ENCODE measurements at places on chromosomes 6 and 20.

DNA sequence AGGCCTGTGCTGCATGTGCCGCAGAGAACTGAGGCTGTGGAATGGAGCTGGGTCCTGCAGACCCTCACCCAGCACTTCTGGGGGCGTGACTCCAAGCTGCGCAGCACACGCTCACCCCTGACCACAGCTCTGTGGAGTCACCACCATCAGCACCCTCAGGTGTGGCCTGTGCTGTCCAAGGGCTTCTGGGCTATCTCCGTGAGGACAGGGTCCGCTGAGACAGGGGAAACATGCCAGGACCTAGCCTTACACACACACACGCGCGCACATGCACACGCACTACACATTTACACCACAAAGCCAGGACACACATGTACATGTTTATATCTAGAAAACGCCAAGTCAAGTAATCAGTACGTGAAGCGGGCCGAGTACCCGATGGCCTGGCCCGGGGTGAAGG lies 26.8 kb upstream of the TCFL5 start:
- DNase-seq = no peak

DNA sequence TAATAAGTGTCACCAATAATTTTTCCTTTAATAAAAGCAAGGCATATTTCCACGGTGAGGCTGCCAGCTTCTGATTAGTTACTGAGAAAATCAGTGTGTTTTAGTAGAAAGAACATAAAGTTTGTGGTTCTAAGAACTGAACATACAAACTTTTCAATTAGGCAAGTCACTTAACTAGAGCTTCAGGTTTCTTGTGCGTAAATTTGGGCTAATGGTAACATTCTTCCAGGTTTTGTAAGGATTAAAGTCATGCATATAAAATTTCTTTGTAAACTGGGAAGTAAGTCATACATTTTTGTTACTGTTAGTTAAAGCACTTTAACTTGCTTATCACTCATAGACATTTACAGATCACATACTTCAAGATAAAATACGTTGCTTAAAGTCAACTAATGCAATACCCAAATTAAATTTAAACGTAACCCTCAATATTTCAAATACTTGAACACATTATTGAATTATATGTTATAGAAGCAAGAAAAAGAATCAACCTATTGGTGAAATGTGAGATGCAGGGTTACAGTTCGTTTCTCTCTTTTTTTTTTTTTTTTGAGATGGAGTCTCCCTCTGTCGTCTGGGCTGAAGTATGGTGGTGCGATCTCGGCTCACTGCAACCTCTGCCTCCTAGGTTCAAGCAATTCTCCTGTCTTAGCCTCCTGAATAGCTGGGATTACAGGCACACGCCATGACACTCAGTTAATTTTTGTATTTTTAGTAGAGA lies 327.3 kb upstream of the NOX3 start:
- DNase-seq = no peak

- DNase-seq = no peak
Measured at GRCh38 chr6:108904741-108905140, 56.5 kb downstream of the ARMC2 start.

DNA sequence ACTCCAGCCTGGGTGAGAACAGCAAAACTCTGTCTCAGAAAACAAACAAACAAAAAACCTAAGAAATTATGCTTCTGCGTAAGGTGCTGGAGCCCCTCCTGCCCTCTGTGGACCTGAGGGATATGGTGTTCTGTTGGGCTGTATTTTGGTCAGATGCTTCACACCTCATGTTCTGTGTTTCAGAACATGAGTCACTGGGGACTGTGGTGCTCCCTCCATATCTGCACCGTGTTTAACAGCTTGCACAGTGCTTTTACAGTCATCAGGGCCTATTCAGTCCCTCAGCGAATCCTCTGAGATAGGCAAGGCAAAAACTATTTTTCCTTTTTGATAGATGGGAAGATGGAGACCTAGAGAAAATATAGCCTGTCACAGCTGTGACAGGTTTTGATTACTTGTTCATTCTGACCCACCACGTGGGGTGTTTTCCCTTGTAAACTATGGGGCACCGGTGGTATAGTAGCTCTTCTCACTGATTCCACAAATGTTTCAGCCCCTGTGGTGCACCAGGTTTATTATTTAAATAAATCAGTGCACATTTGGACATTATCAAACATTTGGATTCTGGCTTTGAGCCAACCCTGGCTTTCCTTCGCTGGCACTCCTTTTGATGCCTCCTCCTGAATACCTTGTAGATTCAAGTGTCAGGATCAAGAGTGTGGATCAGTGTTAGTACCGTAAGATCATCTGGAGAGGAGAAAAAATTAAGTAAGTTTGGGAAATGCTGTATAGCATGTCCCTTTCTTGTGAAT lies 9.6 kb downstream of the TTPAL start:
- no peak for DNase-seq

GRCh38 chr6:42104095-42104803 lies 38.2 kb downstream of the C6orf132 start:
- peak; percentile 44 for DNase-seq

DNA sequence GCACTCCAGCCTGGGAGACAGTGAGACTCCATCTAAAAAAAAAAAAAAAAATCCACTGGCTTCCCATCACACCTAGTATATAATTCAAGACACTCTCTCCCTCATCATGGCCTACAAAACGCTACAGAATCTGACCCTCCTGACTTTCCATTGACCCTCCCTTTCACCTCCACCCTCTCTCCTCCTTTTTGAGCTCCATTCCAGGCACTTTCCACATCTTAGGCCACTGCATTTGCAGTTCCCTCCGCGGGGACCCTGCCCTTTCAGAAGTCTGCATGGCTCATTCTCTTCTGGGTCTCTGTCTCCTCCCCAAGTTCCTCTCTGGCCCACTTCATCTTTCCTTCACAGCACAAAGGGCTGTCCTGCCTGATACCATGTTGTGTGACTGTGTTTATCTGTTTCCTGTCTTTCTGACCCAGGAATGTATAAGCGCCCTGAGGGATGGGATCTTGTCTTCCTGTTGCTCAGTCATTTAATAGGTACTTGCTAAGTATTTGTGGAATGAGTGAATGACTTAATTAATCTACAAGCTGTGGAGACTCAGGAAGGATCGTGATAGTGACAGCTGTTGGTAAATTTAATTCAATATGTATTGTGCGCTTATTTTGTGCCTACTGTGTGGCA lies 35.2 kb downstream of the NCR2 start:
- DNase-seq = no peak

GRCh38 chr20:32201977-32202363 lies 5.6 kb downstream of the PLAGL2 start:
- DNase-seq = no peak

DNA sequence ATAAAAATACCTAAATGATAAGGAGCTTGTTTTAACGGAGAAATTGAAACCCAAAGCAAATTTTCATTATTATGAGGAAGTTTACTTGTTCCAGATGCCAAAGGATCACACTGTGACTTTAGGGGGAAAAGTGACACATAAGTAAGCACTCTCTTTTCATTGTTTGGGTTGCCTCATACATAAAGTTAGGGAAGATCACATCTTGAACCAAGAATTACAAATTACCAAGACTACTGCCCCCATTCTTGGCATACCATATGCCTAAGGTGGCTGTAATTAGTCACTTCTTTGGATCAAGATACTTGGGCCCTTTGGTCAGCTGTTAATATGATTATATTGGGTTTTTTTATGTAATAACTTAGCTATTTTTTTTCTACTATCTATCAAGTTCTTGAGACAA lies 269.0 kb downstream of the COL12A1 start:
- DNase-seq = no peak

GRCh38 chr6:139373928-139374356 lies 506 bp downstream of the CITED2 start:
- DNase-seq = no peak

DNA sequence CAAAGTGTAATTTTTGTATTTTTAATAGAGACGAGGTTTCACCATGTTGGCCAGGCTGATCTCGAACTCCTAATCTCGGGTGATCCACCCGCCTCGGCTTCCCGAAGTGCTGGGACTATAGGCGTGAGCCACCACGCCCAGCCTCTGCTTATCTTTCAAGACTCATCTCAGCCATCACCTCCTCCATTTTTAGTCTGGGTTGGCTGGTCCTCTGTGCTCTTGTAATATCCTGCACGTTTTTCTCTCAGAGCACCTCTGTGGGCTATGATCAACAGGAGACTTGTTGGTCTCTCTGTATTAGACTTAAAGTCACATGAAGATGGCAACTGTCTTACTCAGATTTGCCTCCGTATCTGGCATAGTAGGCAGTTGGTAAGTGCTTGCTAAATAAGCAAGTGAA lies 7.6 kb downstream of the NOTCH4 start:
- no peak for DNase-seq

DNA sequence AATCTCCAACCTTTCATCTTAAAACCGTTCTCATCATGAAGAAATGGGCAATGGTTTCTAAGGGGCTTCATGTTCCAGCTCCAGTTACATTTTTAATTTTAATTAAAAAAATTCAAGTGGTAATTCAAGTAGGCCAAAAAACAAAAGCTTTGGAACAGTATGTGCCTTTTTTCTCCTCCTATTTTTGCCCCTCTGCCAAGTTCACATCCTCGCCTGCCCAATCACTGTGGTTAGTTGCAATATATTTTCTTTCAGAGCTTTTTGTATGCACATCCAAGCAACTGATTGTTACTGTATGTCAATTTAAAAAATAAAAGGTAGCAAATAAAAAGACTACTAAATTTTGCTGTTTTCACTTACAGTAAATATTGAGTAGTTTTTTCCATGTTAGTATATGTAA lies 99.8 kb upstream of the B3GAT2 start:
- DNase-seq = no peak

DNA sequence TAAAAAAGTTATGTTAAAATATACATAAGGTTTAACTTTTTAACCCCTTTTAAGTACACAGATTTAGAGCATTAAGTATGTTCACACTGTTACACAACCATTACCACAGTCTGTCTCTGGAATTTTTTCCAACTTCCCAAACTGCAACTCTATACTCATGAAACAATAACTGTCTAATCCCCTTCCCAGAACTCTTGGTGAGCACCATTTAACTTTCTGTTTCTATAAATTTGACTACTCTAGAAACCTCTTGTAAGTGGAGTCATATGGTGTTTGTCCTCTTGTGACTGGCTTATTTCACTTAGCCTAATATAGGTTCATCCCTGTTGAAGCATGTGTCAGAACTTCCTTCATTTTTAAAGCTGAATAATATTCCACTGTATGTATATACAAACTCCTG lies 98.1 kb downstream of the MAP3K7 start:
- DNase-seq = no peak

GRCh38 chr6:143159001-143159400 lies 98.3 kb downstream of the AIG1 start:
- no peak for DNase-seq

- no peak for DNase-seq
Measured at GRCh38 chr6:134318236-134318973, 493 bp upstream of the SGK1 start.

- no peak for DNase-seq
Measured at GRCh38 chr6:7145885-7146828, 38.4 kb downstream of the RREB1 start.

DNA sequence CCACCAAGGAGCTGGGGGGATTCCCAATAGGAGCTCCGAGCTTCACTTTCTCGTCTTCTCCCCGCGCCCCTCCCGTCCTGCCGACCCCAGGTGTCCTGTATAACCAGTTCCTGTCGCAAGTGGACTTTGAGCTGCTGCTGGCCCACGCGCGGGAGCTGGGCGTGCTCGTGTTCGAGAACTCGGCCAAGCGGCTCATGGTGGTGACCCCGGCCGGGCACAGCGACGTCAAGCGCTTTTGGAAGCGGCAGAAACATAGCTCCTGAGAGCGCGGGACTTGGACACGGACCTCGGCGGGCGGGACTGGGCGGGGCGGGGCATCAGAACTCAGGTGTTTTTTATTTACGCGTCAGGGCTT lies 340 bp upstream of the VARS2 start:
- DNase-seq = no peak

DNA sequence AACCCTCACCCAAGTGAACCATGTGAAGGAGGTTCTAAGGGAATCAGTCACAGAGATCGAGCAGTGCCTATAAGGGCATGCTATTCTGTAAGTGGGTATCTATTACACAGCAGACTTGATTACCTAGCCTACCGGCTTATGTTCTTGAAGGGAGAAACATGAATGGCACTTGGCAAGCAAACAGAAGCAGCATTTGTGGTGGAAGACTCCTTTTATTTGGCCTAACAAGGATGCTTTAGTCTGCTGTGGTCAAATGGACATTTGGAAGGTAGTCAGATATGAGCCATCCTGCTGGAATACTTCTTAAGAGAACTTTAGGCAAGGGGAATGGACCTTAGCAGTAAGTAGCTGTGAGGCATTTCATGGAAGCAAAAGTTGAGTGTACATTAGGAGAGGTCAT lies 126.3 kb downstream of the COL12A1 start:
- no peak for DNase-seq

DNA sequence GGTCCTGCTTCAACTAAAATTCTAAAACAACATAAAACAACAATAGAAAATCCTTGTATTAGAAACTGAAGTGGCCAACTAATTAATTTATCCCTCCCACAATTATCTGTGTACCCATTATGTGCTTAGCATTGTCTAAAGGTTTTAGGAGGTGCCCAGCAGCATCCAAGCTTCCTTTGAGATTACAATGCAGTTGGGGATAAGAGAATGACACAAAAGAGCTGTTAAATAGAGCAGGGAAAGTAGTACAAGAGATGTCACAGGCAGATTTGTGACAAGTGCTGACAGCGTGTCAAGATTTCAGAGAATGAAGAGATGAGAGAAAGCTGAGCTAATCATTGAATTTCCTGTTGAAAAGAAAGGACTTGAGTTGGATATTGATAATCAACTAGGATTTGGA lies 204.8 kb downstream of the OTOR start:
- DNase-seq = no peak

DNA sequence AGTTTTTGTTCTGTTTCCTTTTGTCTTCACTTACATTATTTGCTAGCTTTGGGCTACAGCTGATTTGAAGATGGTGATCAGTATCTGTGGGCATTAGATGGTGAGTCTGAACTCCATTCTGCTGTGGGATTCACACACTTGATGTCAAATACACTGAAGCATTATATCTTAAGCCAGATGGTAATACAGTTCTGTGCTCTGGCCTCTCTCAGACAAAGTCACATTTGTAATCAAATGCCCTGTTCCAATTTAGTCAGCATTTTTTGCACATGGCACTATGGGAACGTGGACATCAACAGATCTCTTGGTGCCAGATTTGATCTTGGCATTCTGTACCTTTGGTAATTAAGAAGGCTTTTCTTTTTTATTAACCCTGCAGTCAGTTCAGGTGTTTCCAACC lies 56.0 kb downstream of the SASH1 start:
- no peak for DNase-seq

GRCh38 chr20:56933331-56933698 lies 304.2 kb downstream of the TFAP2C start:
- no peak for DNase-seq

- DNase-seq = no peak
Measured at GRCh38 chr6:37435373-37435772, 2.4 kb downstream of the CMTR1 start.

Measured in stimulated activated CD8-positive, alpha-beta memory T cell treated with anti-CD3 and anti-CD28 coated beads, Interleukin-7, amount 100 ng/mL, for 1 hour (primary cell).